ENCODE measurements at places on chromosomes 5 and 9.

GRCh38 chr5:146681585-146682105, 165.7 kb upstream of the GPR151 start:
- DNase-seq: no peak

- DNase-seq: no peak
These were observed 1.2 kb downstream of the SRFBP1 start for GRCh38 chr5:121962958-121963357.

- no peak for DNase-seq
These were observed 7.9 kb downstream of the DUSP1 start for GRCh38 chr5:172763120-172763464.

DNA sequence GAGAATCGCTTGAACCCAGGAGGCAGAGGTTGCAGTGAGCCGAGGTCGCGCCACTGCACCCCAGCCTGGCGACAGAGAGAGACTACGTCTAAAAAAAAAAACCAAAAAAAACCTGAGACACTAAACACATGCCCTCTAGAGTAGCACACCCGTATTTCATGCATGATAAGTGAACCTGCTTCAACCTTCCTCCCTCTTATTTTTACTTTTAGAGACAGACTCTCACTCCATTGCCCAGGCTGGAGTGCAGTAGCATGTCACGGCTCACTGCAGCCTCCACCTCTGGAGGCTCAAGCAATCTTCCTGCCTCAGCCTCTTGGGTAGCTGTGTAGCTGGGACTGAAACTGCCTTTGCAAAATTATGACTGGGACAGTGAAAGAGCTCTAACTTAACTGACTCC, 17.6 kb upstream of the NANS start:
- DNase-seq: no peak

DNA sequence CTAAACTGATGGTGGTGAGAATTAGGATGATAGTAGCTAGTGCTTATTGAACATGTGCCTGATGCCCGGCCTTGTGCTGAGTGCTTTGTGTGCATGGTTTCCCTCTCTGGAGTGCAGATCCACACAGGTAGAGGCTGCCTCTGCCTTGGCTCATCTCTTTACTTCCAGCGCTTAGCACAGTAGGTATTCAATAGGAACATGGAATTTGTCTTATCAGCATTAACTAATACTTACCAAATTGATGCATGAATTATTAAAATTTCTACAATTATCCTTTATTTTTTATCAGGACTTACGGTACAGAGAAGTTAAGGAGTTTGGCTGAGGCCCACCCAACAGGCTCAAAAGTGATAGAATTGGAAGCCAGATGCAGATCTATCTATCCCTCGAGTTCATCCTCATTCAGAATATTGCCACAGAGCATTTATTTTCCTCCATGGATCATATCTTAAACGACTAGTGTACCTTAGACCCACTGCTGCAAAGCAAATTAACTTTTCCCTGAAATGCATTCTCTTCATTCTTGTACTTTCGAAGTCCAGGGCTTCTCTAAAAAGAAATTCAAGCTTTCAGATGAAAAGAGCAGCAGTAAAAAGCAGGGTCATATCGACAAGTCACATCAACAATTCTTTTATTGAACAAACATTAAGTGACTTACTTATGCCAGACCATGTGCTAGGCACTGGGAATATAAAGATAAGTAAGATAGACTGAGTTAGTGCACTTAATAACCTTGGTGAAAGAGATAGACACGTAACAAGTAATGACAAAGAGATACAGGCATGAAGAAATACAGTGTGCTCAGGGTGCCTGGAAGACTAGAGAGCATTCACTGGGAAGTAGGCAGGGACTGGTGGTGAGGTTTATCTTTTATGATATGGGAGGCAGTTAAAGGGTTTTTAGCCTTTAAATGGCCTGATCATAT, 290.0 kb downstream of the ARRDC3 start:
- no peak for DNase-seq

GRCh38 chr9:8621416-8621815, 821.8 kb upstream of the DMAC1 start:
- no peak for DNase-seq

GRCh38 chr9:136254381-136255165, 9.0 kb upstream of the QSOX2 start:
- DNase-seq: no peak

GRCh38 chr5:13408616-13409015, 535.9 kb downstream of the DNAH5 start:
- DNase-seq: no peak

DNA sequence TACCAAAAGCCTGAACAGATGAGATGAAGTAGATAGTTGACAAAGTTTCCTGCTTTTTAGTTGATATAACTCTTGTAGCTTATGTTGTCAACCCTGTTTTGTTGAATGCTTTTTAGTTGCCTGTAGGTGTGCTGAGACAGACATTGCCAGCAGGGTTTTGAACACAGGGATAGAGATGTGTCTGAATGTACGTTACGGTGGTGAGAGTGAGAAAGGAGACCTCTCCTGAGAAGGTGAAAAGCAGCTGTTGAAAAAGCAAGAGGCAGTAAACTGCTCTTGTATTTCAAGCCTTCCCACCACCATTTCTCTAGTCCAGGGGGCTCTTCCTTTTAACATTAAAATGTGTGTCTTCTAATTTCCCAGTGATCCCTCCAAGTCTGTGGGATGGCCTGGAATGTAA, 14.7 kb downstream of the DNAJC21 start:
- no peak for DNase-seq

DNA sequence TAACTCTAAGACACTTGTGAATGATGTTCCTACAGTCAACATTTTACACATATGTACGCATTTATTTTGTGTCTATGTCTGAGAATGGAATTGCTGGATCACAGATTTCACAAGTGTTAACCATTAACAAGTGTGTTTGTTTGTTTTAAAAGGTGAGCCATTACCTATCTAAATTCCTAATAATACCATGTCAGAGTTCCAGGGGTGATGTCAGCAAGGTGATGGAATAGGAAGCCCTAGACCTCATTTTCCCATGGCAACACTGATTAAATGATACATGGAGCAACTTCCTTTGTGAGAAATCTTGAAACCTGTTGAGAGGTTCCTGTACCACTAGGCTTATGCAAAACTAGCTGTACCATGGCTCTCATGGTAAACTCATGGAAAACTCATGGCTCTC, 309.7 kb downstream of the CYLC2 start:
- DNase-seq: no peak

- no peak for DNase-seq
These were observed 75.6 kb upstream of the SH3PXD2B start for GRCh38 chr5:172529896-172530295.

GRCh38 chr5:157150995-157151394, 8.3 kb upstream of the MED7 start:
- DNase-seq: no peak

DNA sequence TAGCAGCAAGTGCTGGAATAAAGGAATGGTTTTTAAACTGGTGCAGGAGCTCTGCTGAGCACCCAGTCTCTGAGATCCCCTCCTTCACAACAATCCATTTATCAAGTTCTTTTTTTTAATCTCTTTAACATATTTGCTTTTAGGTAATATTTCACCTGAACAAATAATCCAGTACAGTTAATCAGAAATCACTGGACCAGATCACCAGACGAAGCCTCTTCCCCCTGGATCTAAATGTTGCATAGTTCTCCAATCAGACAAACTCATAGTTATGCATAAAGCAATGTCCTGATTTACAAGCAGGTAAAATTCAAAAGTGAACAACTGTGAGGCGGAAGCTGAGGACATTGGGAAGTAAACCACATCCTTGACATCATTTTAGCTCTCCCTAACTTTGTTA, 657.7 kb upstream of the RORB start:
- no peak for DNase-seq

DNA sequence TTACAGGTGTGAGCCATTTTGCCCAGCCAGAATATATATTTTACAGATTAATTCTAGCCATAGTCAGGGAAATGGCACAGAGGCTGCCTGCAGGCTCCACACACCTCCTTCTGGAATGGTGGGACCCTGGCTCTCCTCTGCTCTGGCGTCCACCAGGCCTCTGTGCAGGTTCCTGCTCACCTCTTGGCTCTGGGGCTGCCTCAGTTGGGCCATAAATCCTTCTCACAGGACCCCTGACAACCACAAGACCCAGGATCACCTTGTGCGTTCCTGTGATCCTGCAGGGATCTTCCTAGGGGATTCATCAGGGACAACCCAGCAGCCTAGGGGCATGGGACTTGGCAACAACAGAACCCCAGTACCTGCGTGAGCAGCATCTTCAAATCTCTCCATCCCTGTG, 93.0 kb upstream of the FSTL4 start:
- DNase-seq: no peak

- DNase-seq: no peak
These were observed 31.4 kb downstream of the FBN2 start for GRCh38 chr5:128506643-128507042.

DNA sequence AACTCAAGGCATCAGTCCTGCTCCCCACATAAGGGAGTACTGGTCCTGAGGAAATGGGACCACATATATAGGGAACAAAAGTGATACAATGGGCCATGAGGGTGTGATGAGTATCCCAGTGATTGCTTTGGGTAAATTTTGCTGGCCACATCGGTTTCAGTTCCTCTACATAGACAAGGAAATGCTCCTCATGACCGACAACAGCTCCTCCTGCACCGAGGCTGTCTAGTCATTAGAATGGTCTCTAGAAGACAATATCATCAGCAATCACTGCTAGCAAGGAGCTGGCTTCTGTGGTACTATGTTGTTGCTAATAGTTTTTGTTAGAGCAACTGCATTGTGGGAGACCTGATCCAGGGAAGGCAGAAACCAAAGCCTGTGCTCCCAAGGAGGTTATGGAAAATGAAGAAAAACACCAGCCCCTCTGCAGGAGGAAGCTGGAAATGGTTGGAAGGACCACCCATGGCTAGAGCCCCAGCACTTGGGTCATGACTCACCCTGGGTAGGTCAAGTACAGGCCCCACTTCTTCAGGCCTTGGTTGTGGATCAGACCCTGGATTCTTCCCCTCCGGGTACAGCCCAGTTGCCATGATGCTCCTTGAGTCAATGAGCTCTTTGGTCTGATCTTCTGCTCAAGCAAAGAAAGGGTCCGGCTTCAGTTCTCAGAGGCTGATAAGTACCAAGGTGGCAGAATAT, 3.4 kb upstream of the CTSL start:
- no peak for DNase-seq

DNA sequence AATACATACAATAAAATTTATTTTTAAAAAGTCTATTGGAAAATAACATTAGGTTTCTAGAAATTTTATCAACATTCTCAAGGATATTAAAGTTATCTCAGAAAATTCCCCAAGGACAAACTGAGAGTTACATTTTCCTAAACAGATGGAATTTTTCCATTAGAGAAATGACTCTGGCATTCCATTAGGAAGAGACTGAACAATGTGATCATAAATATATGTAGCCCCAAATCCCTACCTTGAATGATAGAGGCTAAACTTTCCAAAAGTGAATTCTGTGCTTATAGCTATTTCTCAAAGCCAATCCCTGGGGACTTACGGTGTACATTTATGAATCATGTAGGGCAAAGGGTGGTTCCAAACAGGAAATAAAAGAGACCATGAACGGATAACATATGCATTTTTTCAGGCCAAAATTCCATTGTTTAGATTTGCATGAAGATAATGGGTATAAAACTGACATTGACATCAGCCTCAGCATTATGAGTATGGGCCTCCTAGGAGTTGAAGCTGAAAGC, 1181.0 kb upstream of the DMAC1 start:
- no peak for DNase-seq

- DNase-seq: no peak
These were observed 3.3 kb downstream of the SNAPC3 start for GRCh38 chr9:15426019-15426418.

DNA sequence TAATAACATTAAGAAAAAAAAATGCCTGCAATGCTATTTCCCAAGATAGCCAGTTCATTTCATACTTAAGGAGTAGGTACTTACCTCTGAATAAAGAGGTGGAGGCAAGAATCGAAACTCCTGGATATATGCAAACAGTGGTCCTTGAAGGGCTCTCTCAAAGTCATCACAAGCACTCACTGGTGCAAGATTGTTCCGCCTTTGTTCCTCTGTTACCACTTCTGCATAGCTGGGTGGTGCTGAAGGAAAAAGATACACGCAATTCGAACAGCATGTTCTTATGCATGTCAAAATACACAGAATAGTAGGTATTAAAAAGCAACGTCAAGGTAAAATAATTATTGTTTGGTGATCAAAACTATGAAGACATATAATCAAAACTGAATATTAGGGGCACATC, 9.5 kb downstream of the ARRDC3 start:
- no peak for DNase-seq

DNA sequence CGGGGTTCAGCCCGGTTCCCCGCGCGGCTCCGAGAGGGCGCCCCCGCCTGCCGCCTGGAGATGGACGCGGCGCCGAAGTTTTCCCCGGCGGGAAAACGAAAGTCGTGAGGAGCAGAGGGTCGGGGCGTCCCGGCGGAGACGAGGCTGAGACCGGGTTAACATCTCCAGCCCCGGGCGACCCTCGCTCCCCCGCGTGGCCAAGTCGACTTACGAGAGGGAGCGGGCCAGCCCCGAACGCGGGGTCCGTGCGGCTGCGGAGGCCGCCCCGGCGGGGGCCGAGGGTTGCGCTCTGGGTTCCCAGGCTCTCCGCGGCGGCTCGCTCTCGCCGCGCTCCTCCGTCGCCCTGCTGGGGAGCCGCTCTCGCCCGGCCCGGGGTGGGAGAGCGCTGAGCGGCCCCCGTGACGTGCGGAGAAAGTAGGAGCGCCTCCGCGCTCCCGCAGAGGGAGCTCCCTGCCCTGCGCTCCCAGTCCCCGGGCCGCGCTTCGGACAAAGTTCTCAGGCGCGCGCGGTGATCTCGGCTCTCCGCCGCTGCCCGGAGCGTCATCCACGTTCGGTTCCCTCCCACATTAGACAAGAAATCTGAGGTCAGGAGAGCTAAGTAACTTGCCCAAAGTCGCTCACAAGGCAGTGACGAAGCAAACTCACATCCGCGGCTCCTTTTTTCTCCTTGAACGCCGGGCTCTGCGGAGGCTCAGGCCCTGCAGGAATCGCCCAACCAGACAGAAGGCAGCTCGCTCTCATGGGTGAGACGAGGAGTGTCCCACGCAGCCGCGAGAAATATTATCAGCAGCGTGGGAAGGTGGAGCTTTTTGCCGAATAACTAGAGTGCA, 1.2 kb upstream of the GCNT4 start:
- DNase-seq: no peak

DNA sequence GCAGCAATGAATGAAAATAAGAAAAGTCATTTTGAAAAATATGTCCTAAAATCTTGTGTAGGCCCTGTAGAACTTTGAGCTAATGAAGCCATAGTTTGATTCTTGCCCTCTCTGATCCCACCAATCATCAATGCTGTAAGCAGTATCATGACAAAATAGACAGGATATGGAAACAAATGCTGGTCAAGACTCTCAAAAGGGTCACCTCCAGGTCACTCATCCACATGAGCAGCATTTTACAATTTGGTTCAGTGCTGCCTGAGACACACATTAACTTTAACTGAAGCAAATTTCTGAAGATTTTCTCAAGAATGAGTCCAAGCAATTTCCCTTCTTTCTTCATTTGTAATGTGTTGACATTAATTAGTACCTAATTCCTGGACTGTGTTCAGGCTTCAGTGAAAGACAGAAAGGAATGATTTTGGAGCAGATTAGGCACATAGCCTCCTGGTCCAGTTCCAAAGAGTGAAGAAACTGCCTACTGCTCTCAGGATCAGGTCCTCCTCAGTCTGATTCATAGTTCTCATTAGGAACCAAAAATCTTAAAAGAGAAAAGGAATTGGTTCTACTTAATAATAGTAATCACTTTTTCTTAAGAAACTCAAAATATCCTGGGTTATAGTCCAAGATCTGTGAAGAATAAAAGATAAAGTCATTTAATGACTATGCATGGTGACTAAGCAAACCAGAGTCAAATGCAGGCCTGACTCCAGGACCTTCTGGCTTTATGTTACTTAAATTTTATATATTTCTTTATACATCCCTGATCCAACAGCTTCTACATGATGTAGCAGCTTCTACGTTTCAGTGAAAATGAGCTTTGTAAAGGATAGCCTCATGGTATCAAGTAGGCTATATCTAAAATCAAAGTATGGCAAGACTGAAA, 192.1 kb upstream of the RGMB start:
- DNase-seq: no peak
